ENCODE measurements at places on chromosomes 1 and 21.
A peak's percentile ranks its signal among the peaks of the same experiment; 100 is the strongest.

GRCh38 chr21:16002874-16003466 is 273.2 kb downstream of the USP25 start:
- no peak for DNase-seq

- DNase-seq: no peak
Measured at GRCh38 chr1:33300673-33301072, 20.2 kb downstream of the A3GALT2 start.

DNA sequence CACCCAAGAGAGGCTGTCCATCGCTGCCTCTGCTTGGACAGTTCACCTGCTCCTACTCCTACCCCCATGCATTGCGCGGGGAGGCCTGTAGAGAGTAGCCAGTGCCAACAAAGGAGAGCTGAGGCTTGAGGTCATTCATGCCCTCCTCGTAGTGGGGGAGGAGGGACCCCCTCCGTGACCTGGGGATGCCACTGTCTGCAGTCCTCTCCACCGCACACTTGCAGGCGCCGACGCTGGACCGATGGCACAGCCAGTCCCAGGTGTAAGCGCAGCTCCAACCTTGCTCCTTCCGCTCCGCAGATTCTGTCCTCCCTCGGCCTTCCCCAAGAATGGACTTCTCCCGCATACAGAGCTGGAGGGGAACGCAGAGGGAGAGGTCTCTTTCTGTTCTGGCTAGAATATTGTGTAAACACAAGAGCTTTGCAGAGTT is 672 bp upstream of the PHLDA3 start:
- no peak for DNase-seq

- no peak for DNase-seq
Measured at GRCh38 chr1:212677136-212677535, 22.5 kb downstream of the BATF3 start.

GRCh38 chr1:226496453-226497015 is 52.0 kb upstream of the STUM start:
- no peak for DNase-seq

DNA sequence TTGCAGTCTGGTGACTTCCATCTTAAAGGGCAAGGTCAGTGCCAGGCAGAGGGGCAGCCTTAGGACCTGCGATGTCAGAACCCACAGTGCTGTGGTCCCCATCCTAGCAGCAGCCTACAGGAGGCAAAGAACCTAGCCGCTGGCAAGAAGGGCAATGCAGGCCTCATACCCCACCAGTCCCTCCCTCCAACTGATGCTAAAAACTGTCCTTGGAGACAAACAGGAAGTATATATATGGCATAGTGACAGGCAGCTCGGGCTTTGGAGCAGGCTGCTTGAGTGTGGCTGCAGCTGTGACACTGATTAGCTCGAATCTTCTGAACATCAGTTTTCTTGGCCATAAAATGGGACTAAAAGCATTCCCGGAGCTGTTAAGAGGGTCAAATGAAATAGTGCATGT is 156.0 kb upstream of the VAMP3 start:
- DNase-seq: no peak

GRCh38 chr1:173411835-173412742 is 65.0 kb upstream of the PRDX6 start:
- DNase-seq: no peak

DNA sequence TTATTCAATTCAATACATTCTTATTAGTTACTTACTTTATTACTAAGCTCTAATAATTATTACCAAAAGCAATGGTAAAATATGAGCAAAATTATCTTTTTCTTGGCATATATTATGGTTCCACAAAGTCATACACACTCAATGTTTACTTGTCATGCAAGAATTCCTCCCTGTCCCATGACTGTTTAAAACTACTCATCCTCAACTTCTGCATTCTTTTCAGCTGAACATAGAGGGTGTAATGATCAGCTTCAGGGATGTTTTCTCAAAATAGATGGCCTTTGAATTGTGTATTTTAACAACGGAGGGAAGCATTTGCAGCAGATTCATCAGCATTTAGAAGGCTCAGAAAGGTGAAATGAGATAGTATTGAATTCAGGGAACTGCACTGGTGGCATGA is 499.0 kb downstream of the RWDD3 start:
- DNase-seq: no peak

- DNase-seq: no peak
Measured at GRCh38 chr1:104172243-104172681, 422.6 kb downstream of the AMY1C start.

DNA sequence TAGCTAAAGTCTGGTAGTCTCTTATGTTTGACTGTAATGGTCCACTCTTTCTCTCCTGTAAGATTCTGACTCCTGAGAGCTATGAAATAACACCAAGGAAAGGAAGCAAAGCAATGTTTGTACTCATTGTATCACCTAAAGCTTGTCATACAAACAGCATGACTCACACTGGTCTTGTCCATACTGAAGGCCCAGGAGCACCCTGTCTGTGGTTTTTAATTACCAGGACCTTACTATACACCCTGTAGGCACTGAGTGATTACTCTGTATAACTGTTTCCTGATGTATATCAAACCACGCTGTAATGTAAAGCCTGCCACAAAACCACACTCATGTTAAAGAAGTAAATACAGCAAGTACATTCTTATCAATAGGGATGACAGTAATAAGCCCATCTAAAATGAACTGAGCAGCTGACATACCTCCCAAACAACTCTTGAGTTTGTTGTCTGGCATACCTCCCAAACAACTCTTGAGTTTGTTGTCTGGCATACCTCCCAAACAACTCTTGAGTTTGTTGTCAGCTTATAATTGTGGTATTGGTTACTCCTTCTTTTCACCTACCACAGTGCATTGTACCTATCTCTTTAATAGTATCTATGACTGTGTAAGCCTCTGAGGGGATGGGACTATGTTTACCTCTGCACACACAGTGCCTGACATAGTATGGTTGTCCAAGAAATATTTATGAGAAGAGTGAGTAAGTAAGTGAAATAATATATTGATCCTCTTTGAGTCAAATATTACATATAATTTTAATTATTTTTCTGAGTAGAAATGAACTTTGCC is 11.6 kb upstream of the TNFSF18 start:
- DNase-seq: no peak

DNA sequence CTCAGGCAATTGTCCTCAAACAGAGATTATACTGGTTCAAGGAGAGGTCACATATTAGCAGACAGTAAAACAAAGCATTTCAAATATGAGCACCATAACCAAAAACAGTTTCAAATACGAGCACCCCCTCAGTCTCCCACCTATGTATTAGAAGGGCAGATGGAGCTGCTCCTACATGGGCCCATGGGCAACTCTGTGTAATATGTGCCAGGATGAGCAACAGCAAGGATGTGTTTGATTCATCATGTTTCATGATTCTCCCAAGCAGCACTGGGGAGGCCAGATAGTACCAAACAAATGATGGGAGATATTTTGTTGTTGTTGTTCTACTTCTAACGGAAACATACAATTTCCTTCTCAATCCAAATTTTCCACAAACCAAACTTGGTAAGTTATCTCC is 8.9 kb downstream of the ADSS2 start:
- no peak for DNase-seq

DNA sequence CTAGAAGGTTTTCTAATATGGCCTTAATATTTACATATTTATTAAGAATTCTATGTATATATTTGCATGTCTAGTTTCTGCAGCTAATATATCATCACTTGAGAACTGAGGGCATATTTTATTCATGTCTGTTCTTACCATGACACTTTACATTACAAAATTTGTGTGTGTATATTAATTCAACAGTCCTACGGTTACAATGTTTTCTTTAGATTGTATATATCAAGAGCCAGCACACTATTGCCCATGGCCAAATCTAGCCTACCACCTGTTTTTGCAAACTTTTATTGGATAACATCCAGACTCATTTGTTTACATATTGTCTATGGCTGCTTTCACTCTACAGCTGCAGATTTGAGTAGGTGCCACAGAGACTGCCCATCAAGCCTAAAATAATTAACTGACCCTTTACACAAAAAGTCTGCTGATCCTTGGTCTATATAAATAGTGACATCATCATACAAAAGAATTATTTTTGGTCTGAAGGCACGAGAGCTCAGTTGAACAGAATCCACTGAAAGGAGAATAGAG is 577.4 kb upstream of the PBX1 start:
- DNase-seq: no peak

DNA sequence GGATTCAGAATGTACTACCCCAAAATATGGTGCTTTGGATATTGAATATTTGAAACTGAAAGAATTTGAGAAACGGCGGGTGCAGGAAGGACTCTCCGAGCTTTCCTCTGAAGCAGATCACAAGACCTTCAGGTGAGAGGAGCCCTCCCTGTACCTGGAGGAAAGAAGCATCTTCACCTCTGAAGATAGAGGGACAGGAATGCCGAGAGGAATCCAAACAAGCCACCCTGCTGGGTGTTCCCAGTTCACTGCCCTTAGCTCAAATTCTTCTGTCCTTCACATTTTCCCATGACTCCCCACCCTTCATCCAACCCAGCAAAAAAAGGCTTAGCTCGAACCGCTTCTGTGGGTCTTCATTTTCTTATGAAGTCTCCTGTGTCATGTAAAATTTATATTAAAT is 18.2 kb upstream of the PADI2 start:
- DNase-seq: no peak

- no peak for DNase-seq
Measured at GRCh38 chr1:149916898-149917252, 769 bp downstream of the SV2A start.

DNA sequence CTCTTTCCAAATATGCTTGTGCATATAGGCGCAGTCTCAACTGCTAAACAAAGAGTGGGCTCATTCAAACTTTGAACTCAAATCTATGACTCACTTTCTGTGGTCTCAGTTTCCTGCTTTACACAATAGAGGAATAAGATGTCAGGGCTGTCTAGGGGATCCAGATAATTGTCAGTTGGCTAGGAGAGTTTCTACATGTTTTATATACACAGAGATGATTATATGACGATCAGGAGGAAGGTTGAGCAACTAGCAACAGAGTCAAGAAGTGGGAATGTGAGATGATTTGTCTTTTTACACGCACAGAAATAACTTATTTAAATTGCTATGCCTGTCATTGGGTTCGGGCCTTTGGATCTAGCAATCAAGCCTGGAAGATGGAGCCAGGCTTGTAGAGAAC is 299.4 kb upstream of the LYPLAL1 start:
- no peak for DNase-seq

DNA sequence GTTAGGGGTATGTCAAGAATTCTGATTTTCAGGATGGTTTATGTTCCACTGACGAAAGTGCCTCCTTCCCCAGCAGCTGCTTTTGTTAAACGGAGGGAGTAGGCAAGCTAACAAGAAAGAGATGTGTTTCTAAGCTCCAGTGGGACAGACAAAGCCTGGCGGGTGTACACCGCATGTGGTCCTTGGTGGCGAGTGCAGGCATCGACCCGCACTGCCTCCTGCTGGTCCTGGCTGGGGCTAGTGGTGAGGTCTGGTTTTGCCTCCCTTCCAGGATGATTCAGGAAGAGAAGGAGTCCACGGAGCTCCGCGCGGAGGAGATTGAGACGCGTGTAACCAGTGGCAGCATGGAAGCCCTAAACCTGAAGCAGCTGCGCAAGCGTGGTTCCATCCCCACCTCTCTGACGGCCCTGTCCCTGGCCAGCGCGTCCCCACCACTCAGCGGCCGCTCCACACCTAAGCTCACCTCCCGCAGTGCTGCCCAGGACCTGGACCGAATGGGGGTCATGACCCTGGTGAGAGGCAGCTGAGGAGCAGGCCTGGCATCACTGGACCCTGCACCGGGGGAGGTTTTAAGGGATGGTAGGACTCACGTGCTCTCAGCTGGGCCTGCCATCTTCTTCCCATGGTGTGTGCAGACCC is 29.0 kb downstream of the PPFIA4 start:
- no peak for DNase-seq

DNA sequence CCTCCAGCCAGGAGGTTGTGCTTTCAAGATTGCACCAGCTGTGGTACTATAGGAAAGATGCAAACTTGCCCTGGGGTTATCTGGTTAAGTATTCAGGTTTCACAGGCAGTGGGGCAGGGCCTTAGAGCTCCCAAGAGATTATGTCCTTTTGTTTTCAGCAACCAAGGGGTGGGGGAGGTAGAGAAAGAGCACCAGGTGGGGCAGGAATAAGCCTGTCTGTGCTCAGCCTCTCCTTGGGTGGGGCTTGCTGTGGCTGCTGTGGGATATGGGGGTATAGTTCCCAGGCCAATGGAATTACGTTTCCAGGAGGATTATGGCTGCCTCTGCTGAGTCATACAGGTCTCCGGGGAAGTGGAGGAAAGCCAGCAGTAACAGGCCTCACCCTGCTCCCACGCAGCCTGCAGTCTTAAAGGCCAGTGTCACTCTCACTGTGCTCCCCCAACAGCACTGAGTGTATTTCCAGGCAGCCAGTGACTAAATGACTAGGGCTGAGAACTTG is 508.6 kb downstream of the RWDD3 start:
- no peak for DNase-seq

DNA sequence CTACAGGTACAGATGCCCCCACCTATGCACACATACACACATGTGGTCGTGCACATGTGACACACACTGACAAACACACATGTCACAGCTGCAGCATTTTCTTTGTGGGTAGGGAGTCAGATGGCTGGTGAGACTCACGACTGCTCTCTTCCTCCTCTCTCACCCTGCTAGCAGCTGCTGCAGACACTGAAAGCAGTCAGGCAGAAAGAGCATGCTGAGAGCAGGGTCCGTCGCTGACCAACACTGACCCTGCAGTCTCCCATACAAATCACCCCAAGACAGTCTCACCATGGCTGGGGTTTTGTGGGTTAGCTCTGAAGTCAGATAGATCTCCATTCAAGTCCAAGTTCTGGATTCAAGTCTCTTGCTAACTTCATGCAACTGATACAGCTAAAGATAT is 188.3 kb downstream of the ASTN1 start:
- DNase-seq: no peak

- DNase-seq: no peak
Measured at GRCh38 chr1:38778051-38778450, 81.5 kb downstream of the RRAGC start.

- DNase-seq: no peak
Measured at GRCh38 chr1:228285661-228286504, 78.0 kb downstream of the OBSCN start.

DNA sequence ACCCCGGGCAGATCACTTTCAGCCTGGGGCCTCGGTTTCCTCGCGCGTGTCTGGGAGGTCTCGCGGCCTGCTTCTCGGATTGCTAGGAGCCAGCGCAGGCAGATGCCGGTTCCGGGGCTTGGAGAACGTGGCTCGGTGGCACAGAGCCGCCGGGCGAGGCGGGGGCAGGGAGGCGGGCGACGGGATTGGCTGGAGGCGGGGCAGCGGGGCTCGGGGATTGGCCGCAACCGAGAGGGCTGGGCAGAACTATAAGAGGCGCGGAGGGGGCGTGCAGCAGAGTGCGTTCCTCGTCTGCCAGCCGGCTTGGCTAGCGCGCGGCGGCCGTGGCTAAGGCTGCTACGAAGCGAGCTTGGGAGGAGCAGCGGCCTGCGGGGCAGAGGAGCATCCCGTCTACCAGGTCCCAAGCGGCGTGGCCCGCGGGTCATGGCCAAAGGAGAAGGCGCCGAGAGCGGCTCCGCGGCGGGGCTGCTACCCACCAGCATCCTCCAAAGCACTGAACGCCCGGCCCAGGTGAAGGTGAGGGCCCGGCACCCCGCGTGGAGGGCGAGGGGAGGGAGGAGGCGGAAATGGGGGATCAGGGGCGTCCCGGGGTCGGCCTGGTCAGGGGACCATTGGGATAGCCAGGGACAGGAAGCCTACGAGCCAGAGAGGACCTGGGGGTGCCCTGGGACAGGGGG is at the start of gene MFSD2A:
MFSD2A (plus strand) TSS at position 276 of the 677 bp plus-strand sequence; CDS start at position 424, 148 bp downstream.
- peak; percentile 87 for DNase-seq

Data from CD4-positive, alpha-beta T cell treated with Interleukin-15 for 4 hours (primary cell).